ENCODE measurements at places on chromosomes 4 and X.
A peak's percentile ranks its signal among the peaks of the same experiment; 100 is the strongest.

DNA sequence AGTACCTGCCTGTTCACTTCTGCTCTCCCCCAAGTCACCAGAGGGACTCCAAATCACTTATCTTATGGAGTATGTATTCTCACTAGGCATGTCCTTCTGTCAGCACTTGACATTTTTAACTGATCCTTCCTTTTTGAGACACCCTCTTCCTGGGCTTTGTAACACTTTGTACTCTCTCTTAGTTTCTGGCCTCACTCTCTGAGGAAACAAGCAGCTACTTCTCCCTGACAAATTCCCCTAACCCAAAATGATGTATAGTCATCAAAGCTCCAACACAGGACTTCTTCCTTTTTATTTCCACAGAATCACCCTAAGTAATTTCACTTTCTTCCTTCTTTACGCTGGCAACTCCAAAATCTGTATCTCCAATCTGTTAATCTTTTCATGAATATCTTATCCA is 101.8 kb downstream of the ARAP2 start:
- DNase-seq, result no peak

DNA sequence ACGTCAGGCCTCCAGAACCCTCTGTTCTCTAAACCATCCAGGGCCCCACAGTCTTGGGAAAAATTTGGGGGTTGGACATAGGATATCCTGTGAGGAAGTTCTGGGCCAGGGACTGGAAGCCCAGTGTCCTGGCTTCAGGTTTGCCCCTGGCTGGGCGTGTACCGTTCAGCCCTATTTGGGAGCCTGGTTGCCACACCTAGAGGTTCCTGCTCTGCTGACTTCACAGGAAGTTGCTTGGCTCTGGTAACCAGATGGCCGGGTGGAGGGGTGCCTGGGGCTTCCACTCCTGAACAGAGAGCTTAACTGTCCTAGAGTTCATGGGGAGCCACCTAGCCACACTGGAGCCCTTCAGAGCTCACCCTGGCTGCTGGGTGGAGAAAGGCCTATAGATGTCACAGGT is 1.1 kb downstream of the TAFAZZIN start:
- DNase-seq, result no peak

- no peak for DNase-seq
Observed at GRCh38 chrX:96971812-96972211, 88.1 kb downstream of the RPA4 start.

GRCh38 chr4:67327245-67328017 is 217.9 kb downstream of the CENPC start:
- peak; percentile 40 for DNase-seq

GRCh38 chr4:138706201-138706600 is 309.4 kb upstream of the NOCT start:
- no peak for DNase-seq

DNA sequence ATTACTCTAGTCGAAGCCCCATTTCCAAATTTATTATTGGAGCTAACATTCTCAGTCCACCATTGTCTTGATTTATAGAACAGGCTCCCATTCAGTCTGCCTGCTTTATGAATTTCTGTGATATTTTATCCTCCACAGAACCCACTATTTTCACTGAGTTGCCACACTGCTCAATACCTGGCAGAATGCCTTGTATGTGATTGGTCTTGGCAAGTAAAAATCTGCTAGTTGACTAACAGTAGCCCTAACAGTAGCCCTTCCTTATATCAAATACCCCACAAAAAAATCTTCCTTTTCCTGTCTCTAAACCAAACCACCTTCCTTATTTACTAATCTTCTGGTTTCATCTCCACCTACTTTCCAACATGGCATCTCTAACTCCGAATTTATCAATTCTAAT is 82.6 kb downstream of the CHM start:
- no peak for DNase-seq

GRCh38 chr4:47642985-47643760 is 158.1 kb downstream of the ATP10D start:
- DNase-seq, result no peak

DNA sequence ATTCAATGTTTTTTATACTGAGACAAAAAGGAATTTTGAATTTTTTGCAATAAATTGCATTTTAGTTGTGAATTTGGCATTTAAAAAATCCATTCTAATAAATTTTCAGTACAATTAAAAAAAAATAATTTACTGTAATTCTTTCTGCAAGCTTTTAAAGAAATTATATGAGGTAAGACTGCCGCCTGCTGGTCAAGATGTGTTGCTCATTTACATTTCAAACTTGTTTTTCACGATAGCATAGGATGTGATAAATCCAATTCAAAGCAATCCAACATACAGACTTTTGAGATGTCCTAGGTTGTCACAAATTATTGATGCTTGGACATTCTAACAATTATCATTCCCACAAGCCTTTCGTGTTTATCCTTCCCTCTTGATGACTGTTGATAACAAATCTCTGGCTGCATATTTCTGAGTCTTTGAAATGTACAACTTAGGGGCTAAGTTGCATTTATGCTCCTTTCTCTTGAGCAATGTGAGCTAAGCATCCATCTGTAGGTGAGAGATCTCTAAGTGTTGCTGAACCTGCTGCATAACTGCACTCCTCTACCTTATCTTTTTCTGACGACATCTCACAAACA is 21.7 kb upstream of the MFAP3L start:
- DNase-seq, result no peak

DNA sequence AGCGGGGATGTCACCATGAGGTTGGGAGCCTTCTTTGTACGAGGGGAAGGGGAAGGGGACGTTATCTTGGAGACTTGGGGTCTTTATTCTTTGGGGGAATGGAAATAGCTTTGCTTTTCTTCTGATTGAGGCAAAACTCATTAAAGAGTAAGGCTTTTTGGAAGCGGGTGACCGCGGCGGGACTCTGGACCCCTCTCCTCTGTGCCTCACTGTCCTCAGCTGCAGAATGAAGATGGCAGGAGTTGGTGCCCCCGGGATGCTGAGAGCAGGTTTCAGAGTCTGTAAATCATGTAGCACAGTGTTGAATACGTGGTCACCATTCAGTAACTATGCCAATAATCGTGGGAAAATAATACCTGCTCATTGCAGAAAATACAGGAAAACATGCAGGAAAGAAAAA is 32.1 kb downstream of the HTT-AS start:
- no peak for DNase-seq

DNA sequence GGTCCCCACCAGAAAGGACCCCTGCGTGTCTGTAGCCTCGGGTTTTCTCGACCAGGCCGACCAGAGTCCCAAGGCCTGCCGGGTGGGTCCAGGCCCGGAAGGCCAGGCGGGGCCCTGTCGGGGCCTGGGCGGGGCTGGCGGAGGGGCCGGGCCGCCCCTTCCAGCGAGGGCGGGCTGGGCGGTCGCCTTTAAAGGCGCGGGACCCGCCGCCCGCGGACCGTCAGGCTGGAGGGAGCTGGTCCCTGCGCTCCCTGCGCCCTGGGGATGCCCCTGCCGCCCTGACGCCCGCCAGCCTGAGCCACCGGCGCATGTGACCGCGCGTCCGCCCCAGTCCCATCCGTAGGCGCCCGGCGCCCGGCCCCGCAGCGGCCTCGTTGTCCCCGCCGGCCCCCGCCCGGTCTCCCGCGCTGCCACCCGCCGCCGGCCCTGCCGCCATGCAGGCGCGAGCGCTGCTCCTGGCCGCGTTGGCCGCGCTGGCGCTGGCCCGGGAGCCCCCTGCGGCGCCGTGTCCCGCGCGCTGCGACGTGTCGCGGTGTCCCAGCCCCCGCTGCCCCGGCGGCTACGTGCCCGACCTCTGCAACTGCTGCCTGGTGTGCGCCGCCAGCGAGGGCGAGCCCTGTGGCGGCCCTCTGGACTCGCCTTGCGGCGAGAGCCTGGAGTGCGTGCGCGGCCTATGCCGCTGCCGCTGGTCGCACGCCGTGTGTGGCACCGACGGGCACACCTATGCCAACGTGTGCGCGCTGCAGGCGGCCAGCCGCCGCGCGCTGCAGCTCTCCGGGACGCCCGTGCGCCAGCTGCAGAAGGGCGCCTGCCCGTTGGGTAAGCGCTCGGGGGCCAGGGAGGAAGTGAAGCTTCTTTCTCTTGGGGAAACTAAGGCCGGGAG is at the start of gene HTRA3:
TSS of gene HTRA3 (plus strand) at position 220 of the 883 bp plus-strand sequence. CDS start at position 435, 215 bp downstream.
- no peak for DNase-seq

- no peak for DNase-seq
Observed at GRCh38 chr4:13331827-13332226, 152.3 kb downstream of the RAB28 start.

GRCh38 chrX:111352424-111352823 is 59.6 kb downstream of the DCX start:
- DNase-seq, result no peak

- DNase-seq, result no peak
Observed at GRCh38 chr4:113394108-113394729, 344.8 kb downstream of the ANK2 start.

DNA sequence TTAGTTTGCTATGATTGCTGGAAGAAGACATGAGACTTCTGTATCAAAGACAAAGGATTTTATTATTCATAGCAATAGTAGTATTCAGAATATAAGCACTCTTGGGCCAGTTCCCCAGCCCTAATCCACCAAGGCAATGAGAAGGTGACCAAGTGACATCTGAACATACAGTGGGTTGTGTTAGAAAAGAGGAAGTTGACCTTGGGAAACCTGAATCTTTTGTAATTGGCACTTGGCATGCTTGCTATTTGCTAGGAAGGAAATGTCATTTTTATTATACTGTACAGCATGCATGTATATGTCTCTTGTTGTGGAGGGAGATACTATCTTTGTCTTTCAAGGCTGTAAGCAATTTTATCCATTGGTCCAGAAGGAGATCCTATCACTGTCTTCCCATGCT is 216.1 kb upstream of the FAT1 start:
- DNase-seq, result no peak

- DNase-seq, result no peak
Observed at GRCh38 chr4:185774131-185774653, 37.8 kb downstream of the SORBS2 start.

DNA sequence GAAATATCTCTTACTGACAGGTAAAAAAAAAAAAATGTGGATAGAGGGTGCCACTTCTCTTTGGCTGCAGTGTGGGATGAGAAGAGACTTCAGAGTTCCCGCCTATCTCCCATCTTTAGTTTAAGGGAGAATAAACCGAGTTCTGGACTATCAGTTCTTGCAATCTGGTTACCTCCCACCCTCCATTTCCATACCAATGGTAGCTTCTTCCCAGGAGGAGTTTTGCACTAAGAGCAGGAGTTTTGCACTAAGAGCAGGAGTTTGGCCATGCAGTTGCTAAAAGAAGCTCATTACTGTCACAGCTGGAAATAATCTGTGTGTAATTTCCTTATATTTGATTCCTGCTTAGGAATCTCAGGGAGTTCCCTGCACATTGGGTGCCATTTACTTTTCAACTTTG is 10.8 kb upstream of the GUCY1B1 start:
- no peak for DNase-seq

DNA sequence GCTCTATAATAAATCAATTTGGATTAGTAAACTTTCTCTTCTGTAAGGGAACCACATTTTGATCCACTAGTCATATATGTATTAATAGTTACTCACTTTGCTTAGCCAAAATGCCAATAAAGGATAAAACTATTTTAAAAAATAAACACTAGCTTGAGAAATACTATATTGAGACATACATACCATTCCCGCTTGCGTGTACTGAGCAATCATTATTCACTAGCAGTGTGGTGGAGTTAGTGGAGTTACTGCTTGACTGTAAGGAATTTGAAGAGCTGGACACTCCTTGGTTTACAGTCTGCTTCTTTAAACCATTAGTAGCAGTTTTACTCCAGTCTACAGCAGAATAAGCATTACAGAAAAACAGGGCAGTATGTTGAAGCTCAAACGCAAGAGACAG is 10.8 kb upstream of the PHKA2 start:
- no peak for DNase-seq

- no peak for DNase-seq
Observed at GRCh38 chr4:26008737-26009136, 94.7 kb downstream of the SMIM20 start.

- DNase-seq, result no peak
Observed at GRCh38 chrX:42241421-42241820, 318.1 kb upstream of the CASK start.

DNA sequence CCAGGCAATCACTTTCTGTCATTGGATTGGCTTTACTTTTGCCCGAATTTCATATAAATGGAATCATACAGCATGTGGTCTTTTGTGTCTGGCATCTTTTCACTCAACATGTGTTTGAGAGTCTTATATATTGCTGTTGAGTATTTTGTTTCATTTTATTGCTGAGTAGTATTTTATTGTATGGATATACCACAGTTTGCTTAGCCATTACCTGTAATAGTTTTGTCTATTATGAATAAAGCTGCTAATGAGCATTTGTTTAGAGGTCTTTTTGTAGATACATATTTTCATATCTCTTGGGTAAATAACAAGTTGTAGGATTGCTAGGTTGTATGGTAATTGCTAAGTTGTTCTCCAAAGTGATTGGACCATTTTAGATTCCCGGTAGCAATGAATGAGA is 105.7 kb downstream of the WWC2 start:
- DNase-seq, result no peak

GRCh38 chr4:119858176-119858575 is 208.5 kb downstream of the MAD2L1 start:
- no peak for DNase-seq

GRCh38 chr4:132865458-132865857 is 283.6 kb upstream of the PCDH10 start:
- DNase-seq, result no peak

DNA sequence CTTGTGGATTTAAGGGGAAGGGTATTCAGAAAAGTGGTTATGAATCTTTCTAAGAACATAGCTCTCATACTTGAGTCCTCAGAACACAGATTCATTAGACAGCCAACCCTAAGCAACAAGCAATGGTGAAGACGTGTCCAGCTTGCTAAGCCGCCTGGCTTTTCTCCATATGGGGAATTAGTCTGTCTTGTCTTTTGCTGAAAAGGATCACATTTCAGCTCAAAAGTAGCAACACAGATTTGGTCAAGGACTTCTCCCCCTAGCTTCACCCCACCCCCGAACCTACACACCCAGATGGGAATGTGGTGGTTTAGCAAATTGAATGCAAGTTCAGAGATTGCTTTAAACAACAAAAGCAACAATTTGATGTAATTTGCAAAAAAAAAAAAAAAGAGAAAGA is 103.3 kb upstream of the RASGEF1B start:
- DNase-seq, result no peak

DNA sequence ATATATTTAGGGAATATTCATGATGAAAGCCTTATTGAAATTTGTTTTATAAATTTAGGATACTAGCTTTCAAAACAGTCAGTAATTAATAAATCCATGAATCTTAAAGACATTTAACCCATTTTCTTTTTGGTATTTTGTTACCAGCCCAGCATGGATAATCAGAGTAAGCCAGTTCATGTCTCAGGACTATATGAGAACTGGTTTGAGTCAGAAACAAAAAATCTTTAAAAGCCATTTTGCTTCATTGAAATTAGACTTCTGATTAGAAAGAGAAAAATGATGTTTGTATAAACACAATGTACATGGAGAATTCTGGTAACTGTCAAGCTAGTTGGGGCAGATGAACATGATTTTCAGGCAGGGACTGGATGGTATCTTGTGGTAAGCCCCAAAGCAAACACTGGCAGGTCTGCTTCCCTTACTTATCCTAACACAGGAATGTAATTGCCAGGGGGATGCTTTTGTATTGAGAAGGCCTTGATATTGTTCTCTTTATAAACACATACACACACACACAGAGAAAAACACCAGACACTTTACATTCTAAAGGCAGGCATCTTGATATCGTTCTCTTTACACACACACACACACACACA is 9.4 kb downstream of the ARHGAP10 start:
- DNase-seq, result no peak

- no peak for DNase-seq
Observed at GRCh38 chr4:6676722-6677558, 16.7 kb upstream of the S100P start.

GRCh38 chr4:39763714-39764572 is 66.0 kb downstream of the UBE2K start:
- no peak for DNase-seq

- no peak for DNase-seq
Observed at GRCh38 chrX:11564546-11564945, 101.2 kb downstream of the ARHGAP6 start.

All from dorsolateral prefrontal cortex (tissue), 122 donors.